ENCODE measurements at places on chromosomes 3 and 15. TPM values are rescaled to one million over a fixed set of nuclear protein-coding genes. Genes with fewer than 3 reads are reported as not detected.

GRCh38 chr15:53295574-53295973 lies 463.9 kb downstream of the WDR72 start:
- H3K36me3 ChIP-seq, result no peaks in the 10 kb centered on the region
- no peak for DNase-seq
- H3K27ac ChIP-seq, result no peak overlapping the region
- no peaks in the 10 kb centered on the region for H3K4me1 ChIP-seq
- H3K27me3 ChIP-seq, result no peaks in the 10 kb centered on the region

DNA sequence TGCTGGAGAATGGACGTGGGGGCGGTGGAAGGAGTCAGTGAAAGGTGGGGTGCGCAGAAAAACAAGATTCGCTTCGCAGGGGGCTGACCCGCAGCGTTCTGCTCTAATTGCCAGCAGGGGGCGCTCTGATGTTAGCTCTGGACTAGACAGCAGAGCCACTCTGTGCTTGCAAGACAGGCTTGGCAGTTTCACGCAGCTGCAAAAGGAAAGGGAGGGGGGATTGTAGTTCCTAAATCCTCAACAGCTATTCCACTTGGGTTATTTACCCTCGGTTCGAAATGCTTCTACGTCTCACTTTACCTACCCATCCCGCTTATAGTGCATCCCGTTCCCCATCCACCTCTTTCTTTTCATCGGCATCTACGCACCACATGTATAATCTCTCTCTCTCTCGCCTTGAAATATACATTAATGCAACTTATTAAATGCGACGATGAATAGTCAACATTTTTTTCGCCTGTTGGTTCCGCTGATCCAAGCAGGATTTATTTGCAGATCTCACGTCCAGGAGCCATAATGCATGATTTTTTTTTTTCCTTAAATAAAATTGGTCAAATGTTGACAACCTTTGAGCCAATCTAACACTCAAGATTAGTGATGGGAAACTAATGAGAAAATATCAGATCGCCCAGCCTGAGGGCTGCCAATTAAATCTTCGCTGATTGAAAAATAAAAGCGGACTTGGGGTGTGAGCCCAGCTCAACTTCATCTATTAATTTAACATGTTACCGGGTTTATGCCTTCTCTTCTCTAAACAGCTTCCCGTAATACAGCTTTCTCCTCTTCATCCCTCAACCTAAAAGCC lies 216.4 kb downstream of the MEIS2 start:
- H3K27me3 ChIP-seq, result peaks cover 39% of the 10 kb centered on the region
- H3K27ac ChIP-seq, result no peak overlapping the region
- H3K36me3 ChIP-seq, result no peaks in the 10 kb centered on the region
- DNase-seq, result peak; percentile 90
- peaks cover 2% of the 10 kb centered on the region for H3K4me1 ChIP-seq
- no peak overlapping the region for H3K4me3 ChIP-seq

- H3K4me3 ChIP-seq, result peak overlapping the region; percentile 95
- peak; percentile 86 for DNase-seq
- H3K4me1 ChIP-seq, result peaks cover 33% of the 10 kb centered on the region
Measured at GRCh38 chr15:68279779-68280753, 2.5 kb downstream of the FEM1B start.

NEO1 gene
- 28.8 TPM for polyA plus RNA-seq

DNA sequence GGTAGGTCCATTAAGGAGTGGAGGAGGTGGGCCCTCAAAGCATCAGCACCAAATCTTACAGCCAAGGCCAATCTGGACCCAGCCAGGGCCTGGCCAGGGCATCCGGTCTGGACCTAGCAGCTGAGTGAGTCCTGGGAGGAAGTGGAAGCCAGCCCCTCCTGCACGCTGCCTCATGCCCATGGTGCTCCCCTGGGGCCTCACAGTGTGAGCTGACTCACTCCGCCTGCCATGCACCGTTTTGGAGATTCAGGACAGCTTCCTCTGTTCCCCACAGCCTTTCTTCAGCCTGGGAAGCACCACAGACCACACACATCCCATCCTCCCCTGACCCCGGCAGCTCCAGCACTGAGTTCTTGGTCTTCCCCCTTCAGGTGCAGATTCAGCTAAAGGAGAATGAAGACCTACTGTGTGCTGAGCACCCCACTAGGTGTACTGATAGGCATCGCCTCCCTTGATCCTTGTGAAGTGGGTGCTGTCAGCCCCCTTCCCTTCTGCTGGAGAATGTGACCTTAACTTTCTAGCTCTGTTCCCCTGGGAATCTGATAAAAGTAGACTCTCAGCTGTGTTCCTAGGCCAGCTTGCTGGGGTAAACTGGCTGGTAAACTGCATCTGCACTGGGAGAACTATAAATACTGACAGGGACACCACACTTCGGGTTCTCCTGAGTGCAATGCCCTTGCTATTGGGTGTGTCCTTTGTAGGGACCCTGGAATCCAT lies 36.8 kb upstream of the SEC13 start:
- no peak overlapping the region for H3K27ac ChIP-seq
- H3K36me3 ChIP-seq, result no peaks in the 10 kb centered on the region
- H3K4me3 ChIP-seq, result no peak overlapping the region
- H3K4me1 ChIP-seq, result no peaks in the 10 kb centered on the region

- no peaks in the 10 kb centered on the region for H3K36me3 ChIP-seq
- H3K4me3 ChIP-seq, result no peak overlapping the region
- no peak overlapping the region for H3K27ac ChIP-seq
- DNase-seq, result no peak
- H3K4me1 ChIP-seq, result no peaks in the 10 kb centered on the region
Measured at GRCh38 chr3:110248666-110249065, 823.0 kb upstream of the NECTIN3 start.

DGKG gene
- 0.22 TPM for polyA plus RNA-seq

GRCh38 chr3:68787106-68787626 lies 145.2 kb downstream of the TAFA4 start:
- no peaks in the 10 kb centered on the region for H3K36me3 ChIP-seq
- no peak overlapping the region for H3K4me3 ChIP-seq

- no peaks in the 10 kb centered on the region for H3K27me3 ChIP-seq
- DNase-seq, result no peak
- H3K27ac ChIP-seq, result no peak overlapping the region
- no peaks in the 10 kb centered on the region for H3K4me1 ChIP-seq
Measured at GRCh38 chr3:169694117-169694516, 30.6 kb upstream of the MECOM start.

Data from small intestine (tissue), 16 donors.